Fibroblast of skin of right quadriceps (primary cell): ENCODE measurements at places on chromosomes 7 and 10.
A peak's percentile ranks its signal among the peaks of the same experiment; 100 is the strongest.

- no peak for DNase-seq
Observed at GRCh38 chr7:87038993-87039690, 20.3 kb downstream of the ELAPOR2 start.

GRCh38 chr7:76202666-76203030 lies 952 bp downstream of the SRRM3 start:
- DNase-seq: no peak

DNA sequence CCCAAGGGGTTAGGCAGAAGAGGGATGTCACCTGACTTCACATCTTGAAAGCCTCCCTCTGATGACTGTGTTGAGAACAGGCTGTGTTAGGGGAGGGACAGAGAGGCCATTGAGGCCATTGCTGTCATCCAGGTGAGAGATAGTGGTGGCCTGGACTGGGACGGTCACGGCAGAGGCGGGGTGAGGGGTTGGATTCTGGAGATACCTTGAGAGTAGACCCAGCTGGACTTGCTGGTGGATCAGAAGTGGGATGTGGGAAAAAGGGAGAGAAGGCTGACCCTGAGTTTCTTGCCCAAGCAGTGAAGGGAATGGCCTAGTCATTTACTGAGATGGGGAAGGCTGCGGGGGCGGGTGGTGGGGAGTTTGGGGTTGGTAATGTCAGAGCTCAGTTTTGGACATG lies 13.6 kb downstream of the MTURN start:
- DNase-seq: no peak

- DNase-seq: no peak
Observed at GRCh38 chr7:157834501-157835163, 497.8 kb downstream of the DNAJB6 start.

- peak; percentile 83 for DNase-seq
Observed at GRCh38 chr10:73889014-73889413, 14.7 kb upstream of the CAMK2G start.

DNA sequence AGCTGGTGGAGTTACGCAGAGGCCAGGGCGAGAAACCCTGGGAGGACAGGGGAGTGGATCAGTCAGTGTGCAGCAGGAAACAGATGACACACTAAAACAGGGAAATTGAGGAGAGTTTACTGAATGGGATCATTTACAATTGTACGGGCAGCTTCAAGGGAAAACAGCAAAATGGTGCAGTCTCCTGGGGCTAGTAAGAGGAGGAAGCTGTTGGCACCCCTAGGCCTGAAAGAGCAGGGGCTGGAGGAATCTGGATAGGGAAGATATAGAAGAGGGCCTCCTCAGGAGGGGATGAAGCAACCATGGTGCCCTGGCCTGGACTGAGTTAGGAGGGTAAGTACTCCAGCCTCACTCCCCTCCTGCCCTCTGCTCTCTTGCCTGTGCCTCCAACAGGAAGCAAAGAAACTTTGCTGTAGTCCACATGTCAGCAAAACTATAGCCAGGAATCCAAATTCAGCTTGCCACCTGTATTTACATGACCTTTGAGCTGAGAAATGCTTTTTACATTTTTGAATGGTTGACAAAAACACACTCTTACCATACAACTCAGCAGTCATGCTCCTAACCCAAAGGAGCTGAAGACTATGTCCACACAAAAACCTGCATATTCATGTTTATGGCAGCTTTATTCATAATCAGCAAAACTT lies 52.3 kb upstream of the OPN4 start:
- DNase-seq: no peak

- DNase-seq: no peak
Observed at GRCh38 chr7:108723381-108723814, 153.7 kb downstream of the DNAJB9 start.

- DNase-seq: no peak
Observed at GRCh38 chr10:22458272-22459038, 113.2 kb downstream of the SPAG6 start.

- DNase-seq: peak; percentile 80
Observed at GRCh38 chr10:119199231-119199992, 8.0 kb upstream of the GRK5 start.

GRCh38 chr10:35933940-35934641 lies 292.0 kb upstream of the FZD8 start:
- no peak for DNase-seq

GRCh38 chr7:132135746-132136385 lies 440.4 kb downstream of the PLXNA4 start:
- DNase-seq: no peak

- peak; percentile 80 for DNase-seq
Observed at GRCh38 chr10:123995461-123996131, 97.8 kb downstream of the CHST15 start.
